ENCODE measurements at places on chromosomes 6 and 20.

DNA sequence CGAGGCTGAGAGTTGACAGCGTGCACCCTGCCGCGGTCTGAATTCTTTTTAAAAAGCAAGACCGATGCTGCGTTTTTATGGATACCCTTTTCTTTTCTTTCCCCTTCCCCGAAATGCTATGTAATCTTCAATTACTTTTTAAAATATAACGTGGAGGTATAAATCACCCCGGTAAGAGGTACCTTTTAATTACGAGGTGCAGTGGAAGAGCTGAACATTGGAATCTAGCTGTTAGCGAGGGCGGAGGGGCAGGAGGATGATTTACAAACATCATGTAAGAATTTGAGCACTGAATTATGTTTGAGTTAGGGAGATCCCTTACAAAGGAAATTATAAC lies 1.2 kb downstream of the EYA2 start:
- no peak for DNase-seq

- DNase-seq, result no peak
Observed at GRCh38 chr20:45014671-45015415, 48.5 kb downstream of the STK4 start.

DNA sequence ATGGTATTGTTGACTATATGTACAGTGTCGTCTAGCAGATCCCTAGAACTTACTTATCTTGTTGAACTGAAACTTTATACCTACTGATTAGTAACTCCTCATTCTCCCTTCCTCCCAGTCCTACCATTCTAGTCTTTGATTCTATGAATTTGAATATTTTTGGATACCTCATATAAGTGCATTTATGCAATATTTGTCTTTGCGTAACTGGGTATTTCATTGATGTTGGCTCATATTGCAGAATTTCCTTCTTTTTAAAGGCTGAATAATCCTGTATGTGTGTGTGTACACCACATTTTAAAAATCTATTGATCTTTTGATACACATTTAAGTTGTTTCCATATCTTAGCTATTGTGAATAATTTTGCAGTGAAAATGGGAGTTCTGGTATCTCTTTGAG lies 119.9 kb downstream of the SOX4 start:
- no peak for DNase-seq

GRCh38 chr6:72720464-72720863 lies 98.6 kb downstream of the KCNQ5 start:
- no peak for DNase-seq

DNA sequence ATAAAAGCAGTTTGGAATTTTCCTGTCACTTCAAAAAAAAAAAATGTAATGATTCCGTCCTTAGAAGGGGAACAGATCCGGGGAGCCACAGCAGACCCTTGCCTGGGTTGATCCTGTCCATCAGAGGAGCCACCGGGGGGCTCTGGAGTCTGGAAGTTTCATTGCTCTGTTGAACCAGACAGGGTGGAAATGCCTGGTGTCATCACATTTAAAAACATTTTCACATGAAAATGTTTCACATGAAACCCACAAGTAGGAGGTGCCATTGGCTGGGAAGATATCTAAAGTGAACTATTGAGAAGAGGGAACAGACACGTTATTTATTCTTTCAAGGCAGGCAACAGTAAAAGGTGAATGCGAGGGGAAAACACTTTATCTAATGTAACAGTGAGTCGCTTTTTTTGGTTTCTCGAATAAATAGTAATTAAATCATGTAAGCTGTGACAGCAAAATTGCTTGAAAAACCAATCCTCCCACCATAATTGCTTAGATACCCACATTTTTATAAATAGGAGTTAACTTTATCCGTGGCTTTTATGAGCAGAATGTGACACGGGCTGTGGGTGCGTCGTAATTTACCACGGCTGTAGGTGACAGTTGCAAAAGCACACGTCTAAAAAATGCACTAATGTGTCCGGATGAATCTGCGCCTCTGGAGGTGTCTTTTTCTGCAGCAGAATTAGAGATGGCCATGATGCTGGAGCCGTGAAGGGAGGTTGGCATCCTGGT lies 323.4 kb downstream of the TAF4 start:
- DNase-seq, result no peak

Data from stimulated activated CD4-positive, alpha-beta T cell treated with anti-CD3 and anti-CD28 coated beads, Interleukin-4, amount 100 ng/mL, for 1 hour (primary cell).